ENCODE measurements at places on chromosomes 2 and 18.

DNA sequence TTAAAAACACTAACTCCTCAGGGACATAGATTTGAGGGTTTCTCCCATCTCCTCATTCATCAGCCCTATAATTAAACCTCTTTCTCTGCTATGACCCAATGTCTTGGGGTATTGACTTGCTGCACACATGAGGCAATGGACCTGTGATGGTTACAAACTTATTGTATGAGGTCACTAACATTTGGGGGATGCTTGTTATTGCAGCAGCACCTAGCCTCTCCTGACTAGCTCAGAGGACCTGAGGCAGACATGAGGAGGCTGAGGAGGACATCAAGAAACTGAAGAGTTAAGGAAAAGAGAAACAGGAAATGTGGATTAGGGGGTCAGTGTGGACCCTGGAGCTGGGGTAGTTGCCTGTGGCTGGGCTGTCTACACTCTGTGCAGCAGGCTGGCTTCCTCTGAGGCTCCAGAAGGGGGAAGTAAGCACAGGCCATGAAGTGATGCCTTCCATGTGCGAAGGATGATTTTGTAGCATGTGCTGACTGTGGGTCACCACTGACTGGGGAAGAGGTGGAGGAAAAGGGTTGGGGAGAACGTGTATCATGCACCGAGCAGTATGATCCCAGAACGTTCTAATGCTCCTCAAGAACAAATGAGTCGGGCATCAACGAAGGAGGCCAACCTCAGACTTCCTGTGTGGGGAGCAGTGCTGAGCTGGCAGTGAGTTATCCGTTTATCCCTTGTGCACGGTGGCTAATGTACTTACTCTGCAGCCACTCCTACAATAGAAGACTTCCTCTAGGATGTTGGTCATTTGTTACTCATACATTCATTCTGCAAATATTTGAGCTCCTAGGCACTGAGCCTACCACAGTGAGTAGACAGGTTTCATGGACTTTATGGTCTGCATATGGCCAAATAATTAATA is 42.1 kb upstream of the RFX8 start:
- DNase-seq = no peak

DNA sequence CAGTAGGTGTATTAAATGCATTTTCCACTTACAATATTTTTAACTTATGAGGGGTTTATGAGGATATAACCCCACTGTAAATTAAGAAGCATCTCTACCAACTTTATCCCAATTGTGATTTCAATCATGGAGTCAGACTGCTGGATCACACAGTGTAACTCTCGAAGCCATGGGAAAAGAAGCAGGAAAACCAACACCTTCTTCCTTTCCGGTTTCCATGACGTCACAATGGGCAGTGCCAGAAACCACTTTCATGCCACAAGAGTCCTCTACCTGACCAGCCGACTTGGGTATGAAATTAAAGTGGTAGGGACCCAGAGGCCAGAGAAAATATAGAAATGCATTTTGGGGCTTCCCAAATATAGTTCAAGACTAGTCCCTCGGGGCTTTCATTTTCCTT is 4.2 kb downstream of the RNF152 start:
- DNase-seq = no peak

- no peak for DNase-seq
Observed at GRCh38 chr2:35374845-35375244, 980.7 kb upstream of the CRIM1 start.

DNA sequence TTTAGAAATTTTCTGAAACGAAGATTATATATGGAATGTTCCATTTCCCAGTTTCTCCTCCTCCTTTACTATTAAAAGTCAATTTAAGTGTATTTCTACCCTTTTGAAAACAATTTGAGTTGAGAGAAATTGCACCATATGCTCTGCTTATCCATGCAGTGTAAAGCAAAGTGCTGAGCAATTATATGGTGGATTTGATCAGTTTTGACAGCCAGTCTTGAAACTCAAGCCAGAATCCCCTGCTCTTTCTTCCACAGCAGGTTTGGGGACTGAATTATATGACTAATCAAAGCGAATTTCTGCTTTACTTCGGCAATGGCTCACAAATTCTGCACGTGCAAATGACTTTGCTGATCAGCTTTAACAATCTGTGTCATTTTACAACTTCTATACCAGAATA is 1183.6 kb downstream of the LRP1B start:
- DNase-seq = no peak

DNA sequence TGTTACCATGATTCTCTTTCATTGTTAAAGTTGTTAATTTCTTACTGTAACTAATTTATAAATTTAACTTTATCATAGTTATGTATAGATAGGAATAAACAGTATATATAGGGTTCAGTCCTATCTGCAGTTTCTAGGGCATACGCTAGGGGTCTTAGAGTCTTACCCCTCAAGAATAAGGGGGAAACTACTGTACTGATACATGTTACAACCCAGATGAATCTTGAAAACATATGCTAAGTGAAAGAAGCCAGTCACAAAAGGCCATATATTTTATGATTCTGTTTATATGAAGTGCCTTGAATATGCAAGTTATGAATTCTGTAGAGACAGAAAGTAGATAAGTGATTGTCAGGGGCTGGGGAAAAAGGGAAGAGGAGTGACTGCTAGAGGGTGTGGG is 52.4 kb downstream of the RTN4 start:
- DNase-seq = no peak

DNA sequence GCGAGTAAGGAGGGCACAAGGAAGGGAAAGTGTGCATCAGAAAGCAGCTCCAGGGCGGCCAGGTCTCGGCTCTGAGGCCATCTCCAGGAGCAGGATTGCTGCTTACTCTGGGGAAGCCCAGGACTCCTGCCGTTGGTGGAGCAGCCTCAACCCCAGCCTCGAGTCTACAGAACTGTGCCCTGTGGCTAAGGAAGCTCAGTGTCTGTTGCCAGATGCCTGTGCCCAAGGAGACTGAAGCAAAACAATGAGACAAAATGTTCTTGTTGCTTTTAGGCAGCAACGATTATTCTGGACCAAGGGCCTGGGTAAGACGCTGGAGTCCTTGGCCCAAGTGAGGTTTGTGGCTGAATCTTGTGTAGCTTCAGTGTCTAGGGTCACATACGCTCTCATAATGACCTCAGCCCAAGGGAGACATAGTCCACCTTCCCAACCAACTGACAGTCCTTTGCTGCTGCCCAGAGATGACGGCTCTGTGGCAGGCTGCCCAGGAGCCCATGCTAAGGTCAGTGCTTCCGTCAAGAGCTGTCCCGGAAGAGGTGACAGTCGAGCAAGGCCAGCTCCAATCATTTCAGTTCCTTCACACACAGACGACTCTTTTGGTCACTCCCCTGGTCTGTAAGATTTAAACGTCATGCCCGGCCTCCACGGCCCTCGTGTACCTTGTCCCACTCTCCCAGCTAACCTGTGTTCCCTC is 223.8 kb downstream of the TTC32 start:
- no peak for DNase-seq

DNA sequence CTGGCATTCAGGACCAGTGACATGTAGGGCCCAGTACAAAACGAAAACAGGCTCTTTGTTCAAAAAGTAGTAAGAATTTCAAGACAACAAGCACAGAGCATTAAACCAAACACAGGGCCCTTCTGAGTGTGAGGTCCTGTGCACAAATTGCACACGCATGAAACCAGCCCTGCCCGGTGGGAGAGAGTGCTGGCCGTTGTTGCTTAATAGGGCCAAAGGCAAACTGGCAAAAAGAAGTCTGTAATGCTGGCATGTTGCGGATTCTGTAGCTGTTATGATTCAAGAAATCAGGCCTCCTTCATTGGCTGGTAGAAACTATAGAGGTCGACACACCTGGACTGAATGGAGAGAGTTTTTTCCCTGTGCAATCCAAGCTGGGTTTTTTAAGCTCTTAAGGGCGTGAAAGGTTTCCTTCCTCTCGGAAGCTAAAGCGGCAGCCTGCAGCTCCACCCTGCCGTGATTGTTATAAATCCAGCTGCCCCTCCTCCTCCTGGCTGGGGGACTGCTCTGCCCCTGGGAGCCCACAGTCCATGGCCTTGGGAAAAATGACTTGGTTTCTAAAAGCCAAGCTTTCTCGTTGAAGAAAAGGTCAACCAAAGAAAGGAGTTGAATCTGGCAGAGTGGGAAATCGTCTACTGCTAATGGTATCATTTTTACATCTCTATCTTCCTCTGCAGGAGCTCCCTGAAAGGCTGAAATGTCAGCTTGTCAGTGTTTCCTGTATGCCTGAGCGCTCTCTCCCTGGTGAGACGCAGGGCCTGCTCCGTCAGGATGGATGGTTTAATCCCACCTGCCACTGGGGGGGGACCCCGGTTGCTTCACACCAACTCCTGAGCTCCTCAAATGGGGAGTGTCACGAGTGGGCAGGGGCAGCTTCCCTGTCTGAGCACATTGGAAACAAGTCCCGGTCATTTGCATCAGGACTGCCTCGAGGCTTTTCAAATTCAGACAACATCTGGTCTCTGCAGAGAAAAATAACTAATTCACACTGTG is 143.6 kb downstream of the ALPK2 start:
- DNase-seq = no peak

GRCh38 chr18:76988827-76989646 is 143.5 kb downstream of the MBP start:
- no peak for DNase-seq

DNA sequence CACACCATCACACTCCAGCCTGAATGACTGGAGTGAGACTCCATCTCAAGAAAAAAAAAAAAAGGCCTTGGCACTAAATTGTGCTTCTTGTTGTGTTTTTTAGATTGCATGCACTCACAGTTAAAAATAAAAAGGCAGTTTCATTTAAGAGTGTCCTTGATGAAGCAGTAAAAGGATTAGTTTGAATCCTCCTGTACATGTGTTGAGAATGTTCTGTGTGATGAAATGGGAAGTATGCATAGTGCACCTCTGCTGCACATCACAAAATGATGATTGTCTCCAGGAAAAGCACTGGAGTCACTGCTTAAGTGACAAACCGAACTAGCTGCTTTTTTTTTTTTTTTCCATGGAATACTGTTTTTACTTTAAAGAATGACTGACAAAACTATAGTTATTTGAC is 23.1 kb downstream of the DYSF start:
- DNase-seq = no peak

- DNase-seq = no peak
Observed at GRCh38 chr2:191391171-191391570, 146.0 kb downstream of the MYO1B start.
